Breast epithelium (tissue), 4 donors: ENCODE measurements at places on chromosomes 1 and 21. TPM values are rescaled to one million over a fixed set of nuclear protein-coding genes. Genes with fewer than 3 reads are reported as not detected.
A peak's percentile ranks its signal among the peaks of the same experiment; 100 is the strongest.

FMO1 gene
- 7.0 TPM for total RNA-seq

TMEM79 gene
- total RNA-seq, result 7.8 TPM

CELA2B gene
- not detected for total RNA-seq

SLC25A33 gene
- total RNA-seq, result 10.7 TPM

PPM1J gene
- 0.32 TPM for total RNA-seq

NOC2L gene
- total RNA-seq, result 36.2 TPM

GRCh38 chr1:37448185-37448584 is 26.2 kb upstream of the ZC3H12A start:
- no peaks in the 10 kb centered on the region for H3K36me3 ChIP-seq
- H3K4me3 ChIP-seq, result no peak overlapping the region
- H3K4me1 ChIP-seq, result no peaks in the 10 kb centered on the region
- peak overlapping the region; percentile 48 for H3K27ac ChIP-seq
- H3K27me3 ChIP-seq, result peaks cover 4% of the 10 kb centered on the region
- DNase-seq, result no peak

DNA sequence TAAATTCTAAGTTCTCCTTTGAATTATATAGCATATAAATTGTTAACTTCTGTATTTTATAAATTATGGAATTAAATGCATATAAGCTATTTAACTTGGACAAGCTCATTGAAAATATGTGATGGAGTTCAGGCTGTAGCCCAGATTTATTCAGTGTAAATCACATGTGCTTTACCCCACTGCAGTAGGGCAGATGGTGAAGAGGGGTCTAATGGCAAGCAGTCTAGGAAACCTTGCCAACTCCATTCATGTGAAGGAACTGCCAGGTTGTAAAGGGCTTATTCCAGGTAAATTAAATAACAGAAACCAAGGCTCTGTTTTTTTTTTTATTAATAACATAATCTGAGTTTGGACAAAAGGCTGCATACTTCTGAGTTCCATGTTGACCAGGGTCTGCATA is 243.2 kb downstream of the NCAM2 start:
- H3K27me3 ChIP-seq, result no peaks in the 10 kb centered on the region
- no peaks in the 10 kb centered on the region for H3K36me3 ChIP-seq
- DNase-seq, result no peak
- no peaks in the 10 kb centered on the region for H3K4me1 ChIP-seq
